ENCODE measurements at places on chromosomes 5 and 9.

- DNase-seq, result no peak
Observed at GRCh38 chr5:114007678-114008077, 354.2 kb upstream of the KCNN2 start.

DNA sequence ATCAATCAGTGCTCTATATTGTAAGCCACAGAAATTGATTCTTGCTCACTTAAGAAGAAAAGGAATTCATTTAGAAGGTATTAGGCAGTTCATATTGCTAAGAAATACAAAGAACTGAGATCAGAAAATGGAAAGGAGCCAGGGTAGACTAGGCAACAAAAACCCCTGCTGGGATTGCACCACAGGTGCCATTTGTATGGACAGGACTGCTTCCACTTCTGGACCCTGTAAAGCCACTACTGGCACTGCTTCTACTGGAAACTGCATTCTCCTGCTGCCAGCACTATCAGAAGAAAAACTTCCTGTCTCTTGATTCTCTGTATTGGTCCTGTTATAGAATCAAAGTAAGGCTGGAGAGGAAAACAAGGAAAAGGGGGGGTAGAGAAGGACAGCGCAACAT, 45.9 kb downstream of the CERT1 start:
- no peak for DNase-seq

- no peak for DNase-seq
Observed at GRCh38 chr5:2009986-2010914, 127.5 kb upstream of the IRX4 start.

GRCh38 chr5:89277816-89278215, 394.8 kb upstream of the MEF2C start:
- no peak for DNase-seq

DNA sequence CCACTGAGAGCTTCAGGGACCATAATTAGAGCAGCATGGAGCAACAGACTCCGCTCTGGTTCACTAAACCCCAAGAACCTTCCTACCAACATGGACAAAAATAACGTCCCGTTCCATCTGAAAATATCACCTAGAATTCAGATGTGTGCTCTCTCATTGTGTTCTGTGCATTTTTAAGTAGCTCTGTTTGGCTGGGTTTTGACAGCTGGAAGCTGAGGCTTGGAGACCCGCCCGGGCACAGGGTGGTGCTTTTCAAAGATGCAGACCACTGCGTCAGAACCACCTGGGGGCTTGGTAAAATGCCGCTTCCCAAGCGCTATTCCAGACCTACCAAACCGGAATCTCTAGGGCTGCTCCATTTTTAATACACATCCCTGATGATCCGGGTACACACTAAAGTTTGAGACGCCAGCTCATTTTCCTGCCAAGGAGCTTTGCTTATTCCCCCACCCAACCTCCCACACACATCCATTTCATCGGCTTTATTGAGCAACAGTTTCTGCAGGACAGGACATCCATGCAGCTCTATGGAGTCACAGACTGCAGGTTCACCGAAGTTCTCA, 104.8 kb downstream of the GABBR2 start:
- DNase-seq, result no peak

DNA sequence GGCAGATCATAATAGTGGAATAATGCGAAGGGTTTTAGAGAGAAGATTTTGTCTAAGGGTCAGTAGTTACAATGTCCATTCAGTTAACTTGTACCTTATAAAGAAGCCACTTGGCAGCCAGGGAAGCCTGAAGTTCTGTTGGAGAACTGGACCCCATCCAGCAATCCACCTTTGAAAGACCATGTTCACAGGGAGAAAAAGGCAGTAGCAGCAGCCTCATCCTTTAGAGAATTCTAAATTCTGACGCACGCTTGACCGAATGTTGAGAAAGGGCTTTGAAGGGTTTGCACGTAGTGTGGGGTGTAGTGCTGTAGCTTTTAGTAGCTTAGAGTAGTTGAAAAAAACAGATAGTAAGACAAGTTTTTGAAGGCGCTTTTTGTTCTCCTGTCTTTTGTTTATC, 42.8 kb downstream of the MCCC2 start:
- DNase-seq, result no peak

DNA sequence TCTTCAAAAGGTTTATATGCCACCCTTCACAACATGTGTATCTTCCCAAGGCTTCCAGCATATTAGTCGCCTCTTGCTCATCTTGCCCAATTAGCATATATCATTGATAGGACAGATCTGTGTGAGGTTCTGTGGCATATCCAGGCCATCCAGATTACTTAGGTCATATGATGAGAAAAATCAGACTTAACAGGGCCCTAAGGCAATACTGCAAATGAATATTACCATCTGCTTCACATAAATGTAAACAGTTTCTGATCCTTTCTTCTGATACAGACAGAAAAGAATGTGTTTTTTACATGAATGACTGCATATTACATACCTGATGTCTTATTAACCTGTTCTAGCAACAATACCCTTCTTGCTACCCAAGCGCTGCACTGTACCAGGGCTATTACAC, 41.3 kb upstream of the GHR start:
- DNase-seq, result no peak

DNA sequence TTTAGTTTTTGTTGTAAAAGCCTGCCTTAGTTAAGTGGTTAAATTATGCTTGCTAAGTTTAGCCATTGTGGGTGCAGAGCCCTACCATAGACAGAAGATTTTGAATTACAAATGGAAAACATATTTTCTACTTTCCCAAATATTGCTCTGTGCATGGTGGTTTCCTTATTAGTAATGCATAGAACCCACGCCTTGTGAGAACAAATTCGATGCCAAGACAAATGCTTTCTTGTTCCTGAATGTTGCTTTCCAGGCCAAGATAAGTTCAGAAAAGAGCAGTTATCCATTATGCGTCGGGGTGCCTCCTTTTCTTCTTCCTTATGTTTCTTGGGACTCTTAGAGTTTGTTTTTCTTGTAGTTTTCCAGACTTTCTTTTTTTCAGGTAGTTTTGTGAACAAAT, 31.0 kb upstream of the GARNL3 start:
- no peak for DNase-seq

GRCh38 chr5:174693697-174694385, 30.5 kb upstream of the MSX2 start:
- no peak for DNase-seq

DNA sequence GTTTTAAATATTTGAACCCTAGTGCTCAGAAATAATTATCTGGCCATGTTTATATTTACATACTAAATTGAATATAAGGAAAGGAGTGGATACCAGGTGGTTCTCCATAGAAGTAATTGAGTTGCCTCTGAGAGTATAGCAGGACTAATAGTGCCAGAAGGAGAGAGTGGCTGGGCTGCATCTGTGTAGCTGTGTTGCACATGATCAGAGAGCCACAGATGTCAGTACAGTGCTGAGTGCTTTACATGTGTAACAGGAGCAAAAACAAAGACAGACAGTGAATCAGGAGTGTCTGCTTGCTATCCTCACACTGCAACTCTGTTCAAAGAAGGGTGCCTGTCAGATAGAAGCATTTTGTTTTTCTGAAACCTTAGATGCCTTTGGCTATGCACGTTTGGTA, 353.9 kb upstream of the PAPPA start:
- DNase-seq, result no peak

DNA sequence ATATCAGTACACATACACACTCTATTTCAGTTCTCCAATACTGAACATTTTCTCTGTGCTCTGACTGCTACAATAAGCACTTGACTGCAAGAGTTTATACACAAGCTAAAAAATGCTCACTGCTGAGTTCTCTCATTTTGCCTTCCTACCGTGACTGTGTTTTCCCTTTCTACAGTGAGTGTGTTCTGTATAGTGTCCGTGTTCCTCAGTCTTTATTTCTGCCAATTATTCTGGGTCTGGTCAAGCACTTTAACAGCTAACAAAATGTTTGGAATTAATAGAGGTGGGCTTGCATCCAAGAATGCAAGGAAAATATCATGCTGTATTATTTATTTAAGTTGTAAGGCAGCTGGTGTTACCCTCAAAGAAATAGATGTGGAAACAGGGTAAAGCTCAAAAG, 217.0 kb upstream of the NREP start:
- no peak for DNase-seq

DNA sequence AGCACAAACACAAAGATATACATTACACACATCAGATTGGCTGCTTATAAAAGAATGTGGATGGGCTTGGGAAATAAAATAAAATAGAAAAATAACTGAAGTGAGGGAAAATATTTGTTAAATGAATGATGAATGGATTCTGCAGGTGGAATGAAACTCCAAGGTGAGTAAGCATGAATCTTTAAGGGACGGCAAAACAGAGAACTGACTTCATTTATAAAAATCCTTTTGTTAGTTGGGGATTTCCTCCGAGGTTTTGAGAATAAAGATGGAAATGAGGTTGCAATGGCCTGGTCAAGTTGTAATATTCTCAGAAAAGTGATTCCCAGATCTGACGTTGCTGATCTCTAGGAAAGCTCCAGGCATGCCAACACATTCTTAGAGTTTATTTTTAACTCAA, 20.9 kb upstream of the SEMA6A start:
- DNase-seq, result no peak

DNA sequence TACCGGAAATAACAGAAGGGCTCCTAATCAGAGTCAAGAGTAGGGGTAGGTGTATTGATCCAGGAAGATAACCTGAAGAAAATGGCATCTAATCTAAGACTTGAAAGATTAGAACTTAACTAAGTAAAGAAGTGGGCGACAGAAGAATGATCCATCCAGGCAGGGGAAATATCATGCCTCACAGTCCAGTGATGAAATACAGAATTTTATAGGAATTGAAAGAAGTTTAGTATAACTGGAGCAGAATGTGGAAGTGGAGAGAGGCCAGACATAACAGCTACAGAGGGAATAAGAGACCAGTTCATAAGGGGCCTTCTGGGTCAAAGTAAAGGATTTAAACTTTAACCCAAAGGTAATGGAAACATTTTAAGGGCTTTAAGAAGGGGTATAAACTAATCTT, 42.2 kb downstream of the ERP44 start:
- no peak for DNase-seq

- no peak for DNase-seq
Observed at GRCh38 chr5:127316011-127316410, 25.4 kb downstream of the MEGF10 start.

DNA sequence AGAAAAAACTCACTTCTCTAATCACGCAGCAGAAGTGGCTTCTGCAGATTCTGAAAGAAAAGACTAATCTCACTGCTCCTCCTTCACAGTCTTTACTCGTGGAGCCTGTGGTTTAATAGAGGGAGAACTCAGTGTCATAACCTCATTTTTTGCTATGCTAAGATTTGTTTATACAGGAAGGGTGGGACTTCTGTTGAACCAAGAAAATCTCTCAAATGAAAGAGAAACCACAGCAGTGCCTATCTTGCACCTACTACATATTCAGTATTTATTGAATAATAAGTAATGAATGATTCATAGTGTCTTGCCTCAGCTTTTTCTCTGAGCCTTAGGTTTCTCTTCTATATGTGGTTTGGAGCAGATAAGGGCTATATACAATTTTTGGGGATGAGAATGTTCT, 136.1 kb upstream of the DMAC1 start:
- no peak for DNase-seq

- DNase-seq, result no peak
Observed at GRCh38 chr9:91534374-91534773, 110.7 kb upstream of the NFIL3 start.

GRCh38 chr5:166050531-166050930, 2240.9 kb upstream of the WWC1 start:
- DNase-seq, result no peak

- no peak for DNase-seq
Observed at GRCh38 chr5:179727106-179727505, 5.5 kb upstream of the MAML1 start.

DNA sequence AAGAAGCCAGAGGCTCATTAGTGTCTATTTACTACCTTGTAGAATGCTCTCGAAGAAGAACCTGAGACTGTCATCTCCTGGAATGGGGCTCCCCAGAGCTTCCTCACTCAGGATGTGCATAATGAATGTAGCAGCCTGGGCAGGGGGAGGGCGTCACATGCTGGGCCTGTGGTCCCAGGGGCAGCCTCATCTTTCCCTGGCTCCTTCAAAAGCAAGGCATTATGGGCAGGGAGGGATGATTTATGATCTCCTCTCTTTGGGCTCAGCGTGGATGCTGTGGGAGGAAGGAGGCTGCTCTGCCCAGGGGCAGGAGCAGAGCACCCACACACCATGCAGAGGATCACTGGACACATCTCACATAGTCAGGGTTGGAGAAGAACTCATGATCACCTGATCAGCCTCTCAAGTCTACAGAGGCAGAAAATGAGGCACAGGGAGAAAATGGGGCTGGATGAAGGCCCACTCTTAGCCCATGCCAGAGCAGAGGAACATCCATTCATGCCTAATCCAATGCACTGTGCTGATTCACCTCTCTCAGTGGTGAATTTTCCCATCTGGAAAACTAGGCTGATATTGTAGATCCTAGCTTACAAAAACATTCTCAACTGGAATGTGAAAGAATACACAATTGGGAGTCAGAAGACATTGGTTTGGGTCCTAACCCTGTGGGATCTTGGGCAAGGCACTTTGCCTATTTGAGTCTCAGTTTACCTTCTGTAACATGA, 173.7 kb downstream of the CARTPT start:
- no peak for DNase-seq

- no peak for DNase-seq
Observed at GRCh38 chr5:116520771-116521170, 53.9 kb downstream of the SEMA6A start.

GRCh38 chr9:33043671-33044070, 18.6 kb downstream of the DNAJA1 start:
- no peak for DNase-seq

DNA sequence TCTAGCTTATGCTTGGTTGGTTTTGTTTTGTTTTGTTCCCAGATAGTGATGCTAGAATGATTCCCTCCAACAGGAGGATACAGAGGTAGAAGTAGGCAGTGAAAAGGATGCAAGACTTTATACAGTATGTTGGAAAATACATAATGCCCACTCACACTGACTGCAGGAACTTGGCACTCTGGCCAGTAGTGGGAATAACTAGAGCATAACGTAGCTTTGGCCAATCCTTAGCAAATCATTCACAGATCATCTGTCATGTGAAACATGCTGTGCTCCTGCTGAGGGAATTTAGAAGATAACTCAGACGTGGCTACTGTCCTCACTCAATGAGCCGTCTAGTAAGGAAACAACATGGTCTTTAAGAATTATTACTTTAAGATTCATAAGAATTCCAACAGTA, 13.5 kb downstream of the CFAP90 start:
- no peak for DNase-seq

Data from stimulated activated CD4-positive, alpha-beta T cell treated with anti-CD3 and anti-CD28 coated beads, Interleukin-1b, Interleukin-23, amount 100 ng/mL, for 48 hours (primary cell).